Amniotic epithelial cell (primary cell): ENCODE measurements at places on chromosomes 13 and 19.
A peak's percentile ranks its signal among the peaks of the same experiment; 100 is the strongest.

DNA sequence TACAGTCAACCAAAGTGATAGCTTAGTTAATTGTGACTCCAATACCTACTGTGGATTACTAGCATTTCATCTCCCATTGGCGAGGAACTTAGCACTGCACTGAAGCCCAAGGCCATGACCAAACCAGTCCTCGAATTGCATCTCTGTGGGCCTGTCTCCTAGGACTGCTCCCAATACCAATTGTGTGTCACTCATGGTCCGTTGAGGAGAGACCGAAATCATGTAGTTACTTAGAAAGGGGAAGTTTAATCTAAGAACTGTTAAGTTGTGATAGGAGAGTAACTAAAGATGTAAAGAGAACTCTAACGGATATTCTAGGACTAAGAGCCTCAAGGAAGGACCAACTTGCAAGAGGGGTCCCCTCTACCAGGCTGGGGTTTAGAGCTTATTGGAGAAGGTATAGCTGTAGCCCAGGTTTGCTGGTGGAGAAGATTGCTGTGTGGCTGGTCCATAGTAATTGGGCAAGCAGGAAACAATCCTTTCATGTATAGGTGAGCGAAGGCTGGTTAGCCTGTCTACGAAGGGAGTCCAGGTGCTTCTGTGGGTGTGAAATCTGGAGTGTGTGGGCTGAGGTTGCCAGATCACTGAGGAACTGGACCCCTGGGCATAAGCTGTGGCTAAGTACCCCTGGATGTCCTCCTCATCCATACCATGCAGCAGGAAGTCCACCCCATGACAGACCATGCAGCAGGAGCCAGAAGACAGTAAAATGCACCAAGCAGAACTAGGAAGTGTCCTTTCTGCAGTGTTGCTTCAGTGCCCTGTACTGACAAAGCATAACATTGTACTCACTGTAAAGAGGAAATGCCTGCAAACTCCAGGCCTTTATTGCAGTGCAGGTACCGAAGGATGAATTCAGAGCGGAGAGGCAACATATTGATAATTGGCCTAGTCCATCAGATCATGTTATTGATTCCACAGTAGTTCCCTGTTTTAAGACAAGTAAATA lies 30.8 kb downstream of the DNAJC3 start:
- no peak for DNase-seq

- no peak for DNase-seq
Measured at GRCh38 chr13:102073251-102073650, 328.6 kb downstream of the FGF14 start.

DNA sequence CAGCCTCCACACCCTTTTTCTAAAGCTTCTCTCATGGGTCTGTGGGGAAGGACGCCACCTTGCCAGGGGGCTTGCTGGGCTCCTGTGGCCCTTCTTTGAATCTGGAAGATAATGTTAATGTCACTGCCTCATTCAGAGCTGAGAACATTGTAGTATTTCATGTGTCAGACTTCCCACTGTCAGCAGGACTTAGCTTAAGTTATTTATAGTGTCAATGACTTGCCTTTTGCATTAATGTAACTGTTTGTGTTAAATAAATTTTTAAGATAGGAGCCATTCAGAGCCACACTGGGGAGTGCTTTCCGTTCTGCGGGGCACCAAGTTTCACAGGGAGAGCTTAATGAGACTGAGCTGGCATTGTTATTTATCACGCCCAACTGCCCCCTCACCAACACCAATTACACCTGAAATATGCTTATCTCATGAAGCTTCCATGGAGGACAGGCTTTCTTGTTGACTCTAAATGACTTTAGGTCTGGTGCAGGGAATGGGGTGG lies 226.9 kb upstream of the UBL3 start:
- DNase-seq, result no peak

GRCh38 chr19:23190341-23190740 lies 59.9 kb downstream of the ZNF724 start:
- DNase-seq, result no peak

GRCh38 chr13:48783181-48783630 lies 129.5 kb downstream of the CYSLTR2 start:
- peak; percentile 100 for DNase-seq

- peak; percentile 46 for DNase-seq
Measured at GRCh38 chr13:67557642-67558241, 327.6 kb upstream of the PCDH9 start.

DNA sequence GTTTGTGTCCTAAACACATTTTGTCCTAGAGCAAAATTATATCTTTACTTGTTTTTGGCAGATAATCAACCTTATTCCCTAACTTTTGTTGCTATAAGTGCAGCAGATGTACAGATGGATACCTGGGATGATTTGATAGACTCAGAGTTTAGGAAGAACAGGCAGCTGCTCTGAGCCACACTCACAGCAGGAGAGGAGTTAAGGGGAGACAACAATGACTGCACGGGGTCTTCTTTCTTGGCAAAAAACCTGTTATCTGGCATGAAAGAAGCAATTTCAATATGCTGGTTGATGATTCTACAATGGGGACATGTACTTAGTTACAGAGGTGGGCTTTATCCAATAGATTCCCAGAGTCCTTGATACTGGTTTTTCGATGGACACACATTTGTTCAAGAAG lies 258.9 kb upstream of the PCDH9 start:
- no peak for DNase-seq

- peak; percentile 91 for DNase-seq
Measured at GRCh38 chr19:8466018-8466417, 21.2 kb downstream of the HNRNPM start.

- no peak for DNase-seq
Measured at GRCh38 chr19:21680671-21681070, 86.7 kb downstream of the ZNF100 start.

DNA sequence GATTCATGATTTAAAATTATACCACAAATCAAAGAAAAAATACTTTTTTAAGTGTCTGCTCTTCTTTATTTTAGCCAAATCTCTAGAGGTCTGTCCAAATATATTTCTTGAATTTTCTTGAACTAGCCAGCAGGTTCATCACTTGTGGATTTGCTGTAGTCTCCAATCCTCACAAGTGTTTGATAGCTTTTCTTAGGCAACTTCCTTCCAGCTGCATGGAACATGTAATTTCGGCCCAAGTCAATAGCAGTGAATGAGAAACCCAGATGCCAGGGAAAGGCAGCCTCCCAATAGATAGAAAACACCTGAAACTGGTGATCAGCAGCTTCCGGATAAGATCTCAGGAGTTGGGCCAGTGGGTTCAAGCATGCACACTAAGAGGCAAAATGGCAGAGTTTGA lies 15.6 kb upstream of the RNASEH2B start:
- DNase-seq, result no peak

- peak; percentile 31 for DNase-seq
Measured at GRCh38 chr19:45952686-45953505, 20.8 kb downstream of the NOVA2 start.

- DNase-seq, result no peak
Measured at GRCh38 chr13:99296398-99296797, 10.8 kb downstream of the GPR183 start.

GRCh38 chr19:41853768-41854167 lies 6.3 kb upstream of the RPS19 start:
- DNase-seq, result no peak

- DNase-seq, result no peak
Measured at GRCh38 chr13:89115307-89115706, 1444.1 kb downstream of the SLITRK5 start.

GRCh38 chr13:46097015-46097414 lies 7.8 kb downstream of the CPB2 start:
- DNase-seq, result no peak

- peak; percentile 25 for DNase-seq
Measured at GRCh38 chr13:98405107-98405571, 171.8 kb downstream of the STK24 start.

- peak; percentile 52 for DNase-seq
Measured at GRCh38 chr13:75993823-75994222, 357.7 kb downstream of the LMO7 start.
